Cortex of kidney (tissue), 1 donor: ENCODE measurements at places on chromosomes 1 and 21.

DNA sequence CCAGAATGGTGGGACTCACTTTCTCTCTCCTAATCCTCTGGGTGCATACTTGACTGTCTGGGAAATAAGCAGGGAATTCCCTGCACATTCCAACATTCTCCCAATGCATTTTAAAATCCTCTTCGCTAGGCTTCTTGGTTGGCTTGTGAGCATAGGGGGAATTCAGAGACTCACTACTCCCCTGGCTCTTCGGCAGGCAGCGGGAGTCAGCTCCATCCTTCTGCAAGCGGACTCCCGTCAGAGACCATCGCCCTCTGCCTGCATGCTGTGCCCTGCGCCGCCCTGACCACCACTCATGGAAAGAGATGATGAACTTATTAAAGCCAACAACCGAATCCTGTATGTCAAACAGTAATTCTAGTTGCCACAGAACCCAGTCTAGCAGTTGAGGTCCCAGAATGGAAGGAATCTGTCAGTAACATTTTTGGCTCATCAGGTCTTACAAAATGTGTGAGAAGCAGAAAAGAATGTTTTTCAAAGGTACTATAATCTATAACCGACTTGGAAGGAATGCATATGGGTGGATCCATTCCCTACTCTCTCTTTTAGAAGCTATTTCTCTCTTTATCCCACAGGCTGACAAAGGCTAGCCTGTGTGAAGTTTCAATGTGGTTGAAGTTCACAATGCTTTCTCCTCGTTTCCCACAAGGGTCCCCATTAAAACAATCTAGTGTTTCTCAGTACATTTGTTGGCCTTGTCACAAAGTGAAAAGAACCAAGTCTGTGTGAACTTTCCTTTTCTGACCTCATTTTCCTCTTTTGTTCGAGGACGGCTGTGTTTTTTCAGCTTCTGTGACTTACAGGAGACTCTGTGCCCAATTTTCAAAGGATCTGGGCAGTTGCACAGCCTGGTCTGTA lies 119.1 kb upstream of the ADAR start:
- no peak for DNase-seq

GRCh38 chr1:22208268-22208972 lies 65.5 kb upstream of the WNT4 start:
- DNase-seq, result no peak

DNA sequence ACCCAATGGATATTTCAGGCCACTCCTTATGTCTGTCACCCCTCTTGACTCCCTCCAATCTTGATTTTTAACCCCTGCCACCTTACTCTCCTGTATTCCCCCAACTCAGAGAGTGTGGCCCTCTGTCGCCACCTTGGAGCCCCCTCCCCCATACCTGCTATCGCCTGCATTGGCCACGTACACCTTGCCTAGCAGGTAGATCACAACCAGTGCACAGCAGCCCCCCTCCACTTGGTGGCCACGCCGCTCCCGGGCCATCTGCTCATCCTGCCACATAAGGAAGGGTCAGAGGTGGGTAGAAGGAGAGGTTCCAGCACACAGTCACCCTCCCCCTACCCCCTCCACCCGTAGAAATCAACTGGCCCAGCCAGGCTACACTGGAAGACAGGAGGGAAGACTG lies 2.9 kb downstream of the PPM1J start:
- no peak for DNase-seq

- DNase-seq, result no peak
Observed at GRCh38 chr1:41578712-41579335, 94.3 kb upstream of the EDN2 start.

GRCh38 chr1:10210841-10211804 lies 753 bp downstream of the KIF1B start:
- no peak for DNase-seq

DNA sequence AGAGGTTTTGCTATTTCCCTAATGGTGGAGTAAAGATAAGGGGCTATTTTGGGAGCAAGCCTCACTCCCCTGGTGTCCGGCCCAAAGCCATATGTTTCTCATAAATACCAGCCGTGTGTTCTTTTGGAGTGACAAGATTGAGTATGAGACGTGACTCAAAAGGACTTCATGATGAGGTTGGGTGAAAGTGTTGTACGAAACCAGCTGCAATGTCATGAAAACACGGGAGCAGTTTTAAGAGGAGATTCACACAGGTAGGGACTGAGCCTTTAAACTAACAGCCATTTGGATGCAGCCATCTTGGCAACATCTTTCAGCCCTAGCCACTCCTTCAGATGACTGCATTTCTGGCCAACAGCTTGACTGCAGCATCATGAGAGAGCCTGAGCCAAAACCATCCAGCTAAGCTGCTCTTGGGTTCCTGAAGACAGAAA lies 532.3 kb upstream of the USP24 start:
- no peak for DNase-seq

DNA sequence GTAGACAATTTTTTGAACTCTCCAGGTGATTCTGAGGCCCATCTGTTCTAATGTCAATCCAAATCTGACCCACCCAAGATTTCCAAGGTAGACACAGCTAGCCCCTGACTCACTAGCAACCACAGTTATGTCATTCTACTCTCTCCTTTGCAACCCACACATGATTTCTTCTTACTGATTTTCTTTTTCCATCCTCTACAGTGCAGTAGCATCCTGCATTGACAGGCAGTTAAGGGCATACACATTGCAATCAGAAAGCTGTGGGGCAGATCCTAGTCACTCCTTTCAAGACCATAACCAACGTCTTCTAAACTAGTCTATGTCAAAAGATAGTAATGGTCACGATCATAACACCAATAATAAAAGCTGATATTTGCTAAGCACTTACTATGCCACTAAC lies 54.2 kb downstream of the JAK1 start:
- DNase-seq, result no peak

GRCh38 chr1:63730211-63730610 lies 43.6 kb upstream of the ROR1 start:
- no peak for DNase-seq

GRCh38 chr1:67372898-67373297 lies 57.3 kb downstream of the SERBP1 start:
- no peak for DNase-seq

GRCh38 chr1:151251656-151252470 lies 2.7 kb upstream of the PSMD4 start:
- no peak for DNase-seq

- DNase-seq, result no peak
Observed at GRCh38 chr21:46297338-46298271, 11.5 kb downstream of the YBEY start.

DNA sequence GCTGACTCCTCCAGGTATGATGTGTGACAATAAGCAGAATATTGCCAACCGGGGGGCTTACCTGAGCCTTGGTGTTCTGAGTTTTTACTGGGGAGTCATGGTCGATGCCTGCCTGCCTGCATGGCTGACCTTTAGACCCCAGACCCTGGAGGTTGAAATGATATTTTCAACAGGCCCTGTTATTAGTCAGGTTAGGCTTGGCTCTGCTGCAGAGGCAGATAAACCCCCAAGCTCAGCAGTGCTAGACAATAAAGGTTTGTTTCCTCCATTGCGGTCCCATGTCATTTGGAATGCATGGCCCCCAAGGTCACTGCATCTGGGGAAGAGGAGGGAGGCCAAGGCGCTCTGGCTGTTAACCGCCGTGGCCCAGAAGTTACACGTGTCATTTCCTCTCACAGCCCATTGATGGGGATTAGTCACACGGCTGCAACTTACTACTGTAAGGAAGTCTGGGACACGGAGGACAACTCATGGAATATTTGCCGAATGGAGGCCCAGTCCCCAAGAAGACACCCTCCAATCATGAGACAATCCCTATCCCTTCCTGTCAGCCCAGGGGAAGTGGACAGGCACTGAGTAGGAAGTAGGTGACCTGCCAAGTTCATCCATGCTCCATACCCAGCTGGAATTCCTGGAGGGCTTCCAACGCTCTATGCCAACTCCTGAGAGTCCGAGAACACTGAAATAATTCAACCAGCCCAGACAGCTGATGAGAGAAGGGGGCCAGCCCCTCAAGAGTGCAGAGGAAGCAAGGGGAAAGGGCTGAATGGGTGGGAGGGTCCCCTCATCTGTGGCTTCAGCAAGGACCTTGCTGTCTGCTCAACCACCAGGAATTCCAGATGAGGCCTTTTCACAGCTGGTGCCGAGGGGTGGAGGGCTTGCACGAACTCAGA lies 97.3 kb downstream of the TAS1R2 start:
- no peak for DNase-seq

GRCh38 chr1:108077991-108078390 lies 113.0 kb upstream of the VAV3 start:
- DNase-seq, result no peak

GRCh38 chr1:87388411-87388810 lies 59.7 kb downstream of the LMO4 start:
- DNase-seq, result no peak

GRCh38 chr1:183770816-183771128 lies 34.1 kb upstream of the RGL1 start:
- DNase-seq, result no peak

DNA sequence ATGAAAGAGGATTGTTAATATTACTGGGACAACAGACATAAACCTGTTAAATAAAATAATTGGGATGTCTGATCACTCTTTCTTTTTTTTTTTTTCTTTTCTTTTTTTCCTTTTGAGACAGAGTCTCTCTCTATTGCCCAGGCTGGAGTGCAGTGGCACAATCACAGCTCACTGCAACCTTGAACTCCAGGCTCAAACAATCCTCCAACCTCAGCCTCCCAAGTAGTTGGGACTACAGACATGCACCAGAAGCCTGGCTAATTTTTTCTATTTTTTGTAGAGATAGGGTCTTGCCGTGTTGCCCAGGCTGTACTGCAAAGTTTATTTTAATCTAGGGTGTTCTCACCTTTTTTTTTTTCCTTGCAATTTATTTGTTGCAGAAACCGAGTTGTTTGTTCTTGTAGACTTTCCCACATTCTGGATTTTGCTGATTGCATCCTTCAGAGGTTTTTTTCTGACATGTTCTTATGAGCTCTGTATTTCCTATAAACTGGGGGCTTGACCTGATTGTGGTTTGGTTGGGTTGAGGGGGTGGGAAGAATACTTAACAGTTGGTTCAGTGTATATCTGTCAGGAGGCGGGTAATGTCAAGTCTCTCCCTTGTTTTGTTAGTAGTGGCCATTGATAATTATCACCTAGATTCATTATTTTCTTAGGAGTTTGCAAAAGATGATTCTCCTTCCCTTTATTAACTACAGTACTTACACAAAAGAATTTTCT lies 125.2 kb downstream of the MAST2 start:
- no peak for DNase-seq

GRCh38 chr1:9197186-9198099 lies 37.1 kb upstream of the H6PD start:
- DNase-seq, result no peak

GRCh38 chr1:207174913-207175312 lies 70.9 kb downstream of the C4BPA start:
- DNase-seq, result no peak

DNA sequence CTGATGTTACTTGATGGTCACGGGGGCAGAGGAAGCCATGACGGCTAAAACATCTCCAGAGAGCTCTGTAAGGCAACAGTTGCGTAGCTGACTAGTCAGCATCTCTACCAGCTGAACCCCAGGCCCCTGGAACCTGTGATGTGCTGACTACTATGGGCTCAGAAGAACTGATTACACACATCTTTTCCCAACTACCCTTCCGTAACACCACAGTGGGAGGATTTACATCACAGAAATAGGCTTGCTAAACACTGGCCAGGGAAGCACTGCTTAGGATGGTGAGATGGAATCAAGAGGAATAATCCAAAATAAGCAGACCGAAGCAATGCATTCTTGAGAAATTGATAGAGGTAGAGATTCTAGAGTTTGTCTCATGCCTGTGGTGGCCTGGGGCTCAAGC lies 122.5 kb downstream of the SMYD2 start:
- DNase-seq, result no peak

DNA sequence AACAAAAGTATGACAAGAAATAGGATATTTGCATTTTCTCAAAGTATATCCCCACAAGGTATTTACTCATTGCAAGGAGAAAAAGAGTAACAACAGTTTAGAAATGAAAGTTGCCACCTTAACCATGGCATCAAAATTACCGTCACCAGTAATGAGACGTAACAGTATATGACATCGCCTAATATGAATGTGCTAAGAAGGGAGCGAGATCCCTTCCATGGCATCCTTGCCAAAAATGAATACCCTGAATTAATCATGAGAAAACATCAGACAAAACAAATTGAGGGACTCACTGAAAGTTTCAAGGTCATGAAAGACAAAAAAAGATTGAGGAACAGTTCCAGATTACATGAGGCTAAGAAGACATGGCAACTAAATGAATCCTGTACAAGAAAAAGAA lies 78.9 kb upstream of the MROH9 start:
- DNase-seq, result no peak

DNA sequence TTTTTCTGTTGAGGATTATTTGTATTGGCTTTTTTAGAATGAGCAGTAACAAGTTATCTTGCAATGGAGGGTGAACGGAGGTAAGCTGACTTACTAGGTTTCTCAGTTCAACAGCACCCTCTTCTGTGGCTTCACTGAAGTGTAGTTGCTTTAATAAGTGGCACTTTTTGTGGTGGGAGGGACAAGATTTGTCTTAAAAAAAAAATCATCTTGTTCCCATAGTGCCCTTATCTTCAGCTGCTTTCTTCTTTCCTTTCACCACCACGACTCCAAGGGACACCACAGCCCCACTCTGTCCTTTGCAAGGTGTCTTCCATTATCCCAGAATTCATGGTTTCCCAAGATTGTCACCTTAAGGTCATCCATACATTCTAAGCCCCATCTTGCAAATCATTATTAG lies 92.9 kb downstream of the PIGK start:
- no peak for DNase-seq

- DNase-seq, result no peak
Observed at GRCh38 chr1:64932962-64933295, 33.4 kb downstream of the JAK1 start.

- DNase-seq, result no peak
Observed at GRCh38 chr1:40798366-40799281, 15.0 kb downstream of the KCNQ4 start.

DNA sequence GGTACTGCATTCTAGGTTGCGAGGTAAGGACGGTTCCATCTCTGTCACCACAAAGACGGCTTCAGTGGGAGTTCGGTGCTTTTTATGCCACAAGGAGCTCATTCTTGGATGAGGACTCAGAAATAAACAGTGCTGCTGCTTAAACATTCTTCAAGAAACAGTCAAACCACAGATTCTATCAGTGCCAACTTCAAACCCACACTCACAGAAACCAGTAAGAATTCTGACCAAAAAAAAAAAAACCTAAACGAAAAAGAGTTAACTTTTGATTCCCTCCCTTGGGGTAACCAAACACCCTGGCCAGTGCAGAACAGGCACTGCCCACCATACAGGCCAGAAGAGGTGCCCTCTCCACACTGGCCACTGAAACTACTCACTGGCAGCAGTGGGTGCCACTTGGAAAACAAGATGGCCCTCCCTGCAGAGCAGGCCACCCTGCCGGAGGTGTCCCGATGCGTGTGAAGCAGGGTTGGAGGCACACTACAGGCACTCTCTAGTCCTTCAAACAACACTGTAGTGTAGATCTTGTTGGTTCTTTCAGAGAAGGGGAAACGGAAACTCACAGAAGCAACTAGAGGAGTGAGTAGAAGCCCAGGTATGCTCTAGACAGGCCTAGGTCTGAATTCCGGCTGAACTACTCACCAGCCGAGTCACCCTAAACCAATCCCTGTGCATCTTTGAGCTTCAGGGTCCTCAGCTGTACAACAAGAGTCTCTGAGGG lies 87.3 kb upstream of the TLR5 start:
- no peak for DNase-seq

GRCh38 chr1:175208773-175209492 lies 16.4 kb upstream of the KIAA0040 start:
- no peak for DNase-seq
